Stimulated activated CD4-positive, alpha-beta T cell treated with anti-CD3 and anti-CD28 coated beads, Interleukin-1b, Interleukin-23, amount 100 ng/mL, for 1 hour (primary cell): ENCODE measurements at places on chromosomes 5 and 9.

DNA sequence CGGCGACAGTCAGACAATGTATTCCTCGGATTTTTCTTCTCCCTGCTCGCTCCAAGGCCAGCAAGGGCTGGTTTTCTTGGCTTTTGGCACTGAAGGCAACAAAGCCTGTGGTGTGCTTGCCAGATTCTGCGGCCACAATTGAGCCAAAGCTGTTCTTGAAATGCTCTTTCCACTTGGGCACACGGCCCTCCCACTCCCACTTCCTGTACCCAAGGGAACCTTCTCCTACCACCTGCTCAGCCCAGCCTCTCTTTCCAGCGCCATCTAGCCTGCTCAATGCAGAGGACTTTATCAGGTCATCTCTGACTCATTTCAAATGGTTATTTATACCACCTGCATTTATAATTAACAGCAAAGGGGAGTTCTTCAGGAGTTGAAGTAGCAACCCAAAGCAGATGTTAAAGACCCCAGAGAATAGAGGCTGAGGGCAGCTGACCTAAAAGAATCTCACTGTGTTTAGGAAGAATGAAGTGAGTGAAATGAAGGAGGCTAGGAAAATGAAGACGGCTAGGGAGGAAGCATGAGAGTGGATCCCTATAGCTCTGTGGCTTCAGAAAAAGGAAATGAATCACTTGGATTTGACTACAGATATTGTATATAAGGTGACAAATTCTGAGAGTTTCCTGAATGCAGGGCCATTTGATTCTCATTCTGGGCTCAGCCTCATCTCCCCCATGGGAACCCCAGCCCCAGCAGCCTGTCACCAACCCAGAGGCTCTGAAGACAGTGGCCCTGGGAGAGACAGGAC, 439.0 kb downstream of the ENC1 start:
- DNase-seq = no peak

- DNase-seq = no peak
Measured at GRCh38 chr5:30918171-30918570, 275.3 kb upstream of the CDH6 start.

DNA sequence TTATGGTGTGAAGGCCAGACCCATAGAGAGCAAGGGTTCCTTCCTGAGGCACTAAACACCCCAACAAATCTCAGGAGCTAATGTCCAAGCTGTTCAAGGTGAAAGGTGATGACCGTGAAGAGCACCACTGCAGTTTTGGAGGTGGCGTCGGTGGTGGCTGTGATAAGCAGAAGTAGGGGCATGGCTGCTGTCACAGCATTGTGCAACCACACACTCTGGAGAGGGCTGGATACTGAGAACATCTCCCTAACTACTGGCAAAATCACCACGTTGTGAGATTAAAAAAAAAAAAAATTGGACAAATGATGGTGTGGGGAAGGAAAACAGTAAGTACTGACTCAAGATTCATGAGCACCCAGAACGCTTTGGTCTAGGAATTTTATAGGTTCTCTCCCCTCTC, 156.5 kb downstream of the PJA2 start:
- no peak for DNase-seq

DNA sequence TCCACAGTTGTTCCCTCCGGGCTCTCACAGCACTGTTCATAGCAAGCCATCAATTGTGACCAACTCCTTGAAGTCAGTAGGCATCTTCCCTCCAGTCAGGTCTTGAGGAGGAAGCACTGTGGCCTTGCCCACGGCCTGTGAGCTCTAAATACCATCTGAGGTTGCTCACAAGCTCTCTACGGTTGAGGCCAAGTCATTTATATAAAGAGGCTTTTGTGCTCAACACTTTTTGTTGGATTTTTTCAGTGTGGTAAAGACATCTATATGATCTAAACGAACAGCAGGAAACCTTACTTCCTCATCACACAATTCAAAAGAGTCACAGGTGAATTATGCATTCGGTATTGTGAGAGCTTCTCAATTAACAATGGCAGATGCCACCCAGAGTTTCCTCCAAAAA, 97.3 kb downstream of the ZNF462 start:
- DNase-seq = no peak

DNA sequence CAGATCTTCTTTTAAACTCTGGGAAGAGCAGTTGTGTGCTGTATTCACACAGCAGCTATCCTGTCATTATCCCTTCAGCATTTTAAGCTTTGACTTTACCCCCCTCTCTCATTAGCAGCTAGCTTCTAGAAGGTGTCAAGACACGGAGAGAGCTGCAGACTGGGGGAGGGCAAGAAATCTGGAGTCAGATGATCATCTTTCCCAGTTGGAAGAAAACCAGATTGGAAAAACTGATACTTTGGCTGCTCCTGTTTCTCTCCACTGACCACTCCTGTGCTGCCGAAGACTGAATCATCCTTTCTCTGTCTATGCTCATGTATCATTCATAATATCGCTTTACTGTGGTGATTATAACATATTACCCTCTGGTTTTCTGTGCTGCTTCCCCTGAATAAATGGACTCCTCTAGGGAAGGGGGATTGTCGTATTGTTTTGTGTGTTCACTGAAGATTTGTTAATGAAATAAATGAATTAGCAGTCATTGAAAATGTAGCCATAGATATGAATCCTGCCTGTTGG, 75.1 kb downstream of the SH3GL2 start:
- DNase-seq = no peak

DNA sequence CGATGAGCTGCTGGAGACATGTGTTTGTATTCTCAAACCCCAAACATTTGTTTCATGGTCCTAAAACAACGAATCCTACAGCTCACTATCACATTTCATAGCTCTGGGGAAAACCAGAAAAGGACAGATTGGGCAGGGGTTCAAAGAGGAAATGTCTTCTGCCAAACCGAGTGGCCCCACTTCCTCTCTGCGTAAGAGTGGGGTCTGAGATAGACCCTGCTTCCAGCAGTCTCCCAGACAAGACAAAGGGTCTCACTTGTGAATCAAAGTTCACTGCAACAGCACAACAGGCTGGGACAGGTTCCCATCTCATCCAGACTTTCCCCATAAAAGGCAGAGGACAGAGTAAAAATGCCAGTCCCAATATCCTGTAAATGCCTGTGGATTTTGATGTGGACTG, 276.2 kb upstream of the SLC24A2 start:
- no peak for DNase-seq

DNA sequence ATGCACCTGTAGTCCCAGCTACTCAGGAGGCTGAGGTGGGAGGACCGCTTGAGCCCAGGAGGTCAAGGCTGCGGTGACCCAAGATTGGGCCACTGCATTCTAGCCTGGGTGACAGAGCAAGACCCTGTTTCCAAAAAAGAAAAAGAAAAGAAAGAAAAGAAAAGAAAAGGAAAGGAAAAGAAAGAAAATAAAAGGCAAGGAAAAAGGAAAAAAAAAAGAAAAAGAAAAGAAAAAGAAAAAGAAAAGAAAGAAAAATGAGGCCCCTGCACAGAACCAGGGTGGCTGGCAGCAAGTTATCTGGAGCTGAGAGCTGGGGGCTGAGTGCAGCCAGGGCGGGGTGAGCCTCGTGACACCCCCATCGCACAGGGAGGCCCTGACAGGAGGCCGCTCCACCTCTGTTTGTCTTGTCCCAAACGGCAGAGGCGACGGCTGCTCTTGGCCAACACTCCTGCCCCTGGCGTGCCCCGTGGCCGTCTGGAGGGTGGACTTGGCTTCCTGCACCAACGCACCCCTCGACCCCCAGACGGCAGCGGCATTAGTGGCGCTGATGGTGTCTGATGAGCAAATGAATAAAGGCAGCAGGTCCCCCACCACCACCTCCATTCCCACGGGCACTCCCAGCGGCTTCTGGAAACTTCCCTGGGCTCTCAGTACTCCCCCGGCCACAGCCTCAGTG, 16.7 kb downstream of the EXD3 start:
- no peak for DNase-seq

GRCh38 chr9:99345942-99346341, 123.9 kb downstream of the SEC61B start:
- DNase-seq = no peak

DNA sequence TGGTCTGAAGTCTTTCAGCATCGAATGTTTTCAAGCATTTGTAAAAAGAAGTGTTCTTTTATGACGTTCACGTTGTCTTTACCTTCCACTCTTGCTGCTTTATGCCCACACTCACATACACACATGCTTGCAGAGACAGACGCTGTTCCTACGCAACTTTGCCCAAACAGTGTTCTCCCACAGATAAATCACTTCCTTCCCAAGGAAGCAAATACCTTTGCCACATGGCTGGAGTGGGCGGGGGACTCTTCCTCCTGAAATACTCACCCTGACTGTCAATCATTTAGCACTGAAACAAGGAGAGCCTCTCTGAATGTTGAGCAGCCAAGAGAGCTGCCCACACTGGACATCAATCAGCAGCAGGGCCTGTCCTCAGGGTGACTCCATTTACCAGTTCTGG, 22.4 kb upstream of the ASTN2 start:
- DNase-seq = no peak

- DNase-seq = no peak
Measured at GRCh38 chr9:127762111-127762676, 16.3 kb downstream of the SH2D3C start.

- DNase-seq = no peak
Measured at GRCh38 chr9:13165956-13166355, 113.5 kb downstream of the MPDZ start.

DNA sequence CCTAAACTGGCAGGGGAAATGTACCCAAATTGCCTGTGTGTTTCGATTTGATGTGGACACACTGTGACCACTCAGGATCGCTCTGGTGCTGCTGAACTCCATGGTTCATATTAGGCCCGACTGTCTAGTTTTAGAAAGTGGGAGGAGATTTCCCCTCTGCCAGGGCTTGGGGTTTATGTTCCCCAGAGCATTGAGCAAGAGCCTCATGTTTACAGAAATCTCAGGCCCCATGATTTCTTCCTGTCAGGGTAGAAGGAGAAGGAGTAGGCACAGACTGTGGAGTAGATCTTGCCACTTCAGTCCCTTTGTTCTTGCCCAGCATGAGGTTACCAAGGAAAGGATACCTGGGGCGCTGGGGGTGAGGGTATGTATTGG, 40.8 kb upstream of the GLRX start:
- DNase-seq = no peak

DNA sequence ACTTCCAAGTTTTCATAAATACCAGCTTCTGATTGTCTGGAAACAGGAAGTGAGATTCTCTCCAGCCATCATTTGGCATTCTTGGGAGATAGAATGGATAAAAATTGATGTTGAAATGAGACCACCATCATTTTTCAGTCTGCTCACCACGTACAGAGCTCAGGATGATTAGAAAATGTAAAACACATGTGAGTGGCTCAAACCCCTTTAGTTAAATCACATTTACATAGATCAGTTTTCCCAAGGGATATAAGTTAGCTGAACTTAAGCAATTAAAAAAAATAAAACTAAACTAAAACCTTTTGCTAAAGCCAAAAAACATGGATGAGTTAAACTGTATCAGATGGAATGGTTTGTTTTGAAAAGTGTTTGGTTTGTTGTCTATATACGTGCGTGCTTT, 37.1 kb upstream of the GDNF start:
- DNase-seq = no peak

GRCh38 chr9:4101667-4102066, 198.2 kb downstream of the GLIS3 start:
- DNase-seq = no peak

GRCh38 chr5:93642526-93642925, 59.5 kb downstream of the NR2F1 start:
- no peak for DNase-seq

DNA sequence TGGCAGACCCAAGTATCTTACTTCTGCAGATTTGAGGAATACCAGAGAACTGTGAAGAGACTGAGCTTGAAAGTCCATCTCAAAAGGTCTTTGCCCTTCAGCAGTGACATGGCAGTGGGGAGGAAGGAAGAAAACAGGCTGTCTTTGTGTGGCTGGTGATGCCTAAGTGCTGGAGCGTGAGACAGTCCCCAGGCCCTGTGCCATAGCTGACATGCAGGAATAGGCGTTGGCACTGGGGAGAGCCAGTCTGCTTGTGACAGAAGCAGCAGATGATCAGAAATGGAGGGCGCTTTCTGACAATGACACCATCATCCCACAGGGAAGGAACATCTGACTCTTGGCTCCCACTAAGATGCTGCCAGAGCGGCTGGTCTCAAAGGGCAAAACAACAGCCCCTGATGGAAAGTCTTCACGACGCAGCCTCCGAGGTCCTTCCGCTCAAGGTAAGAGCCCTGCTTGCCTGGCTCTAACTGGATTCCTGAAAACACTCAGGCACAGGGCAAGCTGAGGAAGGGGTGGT, 15.5 kb upstream of the GLRX start:
- no peak for DNase-seq

GRCh38 chr9:132023419-132024180, 56.1 kb downstream of the MED27 start:
- no peak for DNase-seq

- DNase-seq = no peak
Measured at GRCh38 chr9:28206280-28206679, 633.0 kb upstream of the C9orf72 start.

DNA sequence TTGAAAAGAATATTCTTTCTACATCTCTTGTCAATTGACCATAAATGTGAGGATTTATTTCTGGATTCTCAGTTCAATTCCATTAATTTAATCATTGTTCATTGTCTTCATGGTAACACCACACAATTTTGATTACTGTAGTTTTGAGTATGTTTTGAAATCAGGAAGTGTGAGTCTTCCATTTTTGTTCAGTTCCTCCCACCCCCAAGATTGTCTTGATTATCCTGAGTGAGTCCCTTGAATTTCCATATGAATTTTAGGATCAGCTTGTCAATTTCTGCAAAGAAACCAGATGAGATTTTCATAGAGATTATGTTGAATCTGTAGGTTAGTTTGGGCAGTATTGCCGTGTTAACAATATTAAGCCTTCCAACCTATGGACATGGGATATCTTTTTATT, 9.5 kb downstream of the CYFIP2 start:
- DNase-seq = no peak

DNA sequence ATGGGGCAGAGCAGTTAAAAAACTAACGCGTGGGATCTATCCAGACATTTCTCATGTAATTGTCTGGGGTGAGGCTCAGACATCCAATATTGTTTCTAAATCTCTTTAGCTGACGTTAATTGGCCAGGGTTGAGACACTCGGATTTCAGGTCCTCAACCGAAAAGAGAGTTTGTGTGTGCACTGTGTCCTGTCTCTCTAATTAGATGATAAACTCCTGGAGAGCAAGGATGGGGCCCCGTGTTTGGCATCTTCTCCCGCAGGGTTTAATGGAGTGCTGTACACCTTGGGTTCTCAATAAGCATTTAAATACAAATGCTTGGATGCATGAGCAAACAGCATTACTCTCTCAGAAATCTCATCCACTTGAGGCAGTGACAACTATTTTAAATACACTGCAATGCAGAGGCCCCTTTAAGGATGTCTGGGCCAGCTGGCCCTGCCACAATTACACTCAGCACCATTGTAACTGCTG, 139.6 kb downstream of the MTX3 start:
- DNase-seq = no peak

GRCh38 chr5:41264019-41264418, 50.7 kb upstream of the C6 start:
- DNase-seq = no peak
